Endodermal cell (in vitro differentiated cells): ENCODE measurements at places on chromosomes 7 and 10. TPM values are rescaled to one million over a fixed set of nuclear protein-coding genes. Genes with fewer than 3 reads are reported as not detected.

- DNase-seq: no peak
Measured at GRCh38 chr10:11179516-11180105, 161.9 kb downstream of the CELF2 start.

ATRNL1 gene
- 8.5 and 9.0 TPM in 2 replicates for total RNA-seq

MMD2 gene
- not detected in 3 replicates for total RNA-seq

TCTN3 gene
- 55.2 and 57.7 TPM in 2 replicates for total RNA-seq

FXYD4 gene
- not detected in 2 replicates for total RNA-seq

GRCh38 chr7:77321300-77321699 lies 94.8 kb downstream of the GSAP start:
- no peak for DNase-seq

DNA sequence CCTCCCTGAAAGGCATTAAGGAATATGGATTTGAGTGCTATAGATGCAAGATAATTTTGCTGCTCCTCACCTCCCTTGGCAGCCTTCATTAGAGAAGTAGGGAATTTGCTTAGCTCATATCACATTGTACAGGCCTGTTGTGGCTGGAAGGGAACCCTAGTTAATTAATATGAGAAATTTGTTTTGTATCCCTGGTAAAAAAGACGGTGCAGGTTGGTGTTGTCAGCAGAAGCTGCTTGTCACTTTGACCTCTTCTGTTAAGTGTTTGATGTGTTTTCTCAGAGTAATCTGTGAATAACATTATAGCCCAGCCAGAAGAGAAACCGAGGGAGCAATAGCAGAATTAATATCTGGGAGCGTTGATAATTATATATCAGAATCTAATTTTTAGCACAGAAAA lies 278.4 kb downstream of the LRMDA start:
- DNase-seq: no peak

DNA sequence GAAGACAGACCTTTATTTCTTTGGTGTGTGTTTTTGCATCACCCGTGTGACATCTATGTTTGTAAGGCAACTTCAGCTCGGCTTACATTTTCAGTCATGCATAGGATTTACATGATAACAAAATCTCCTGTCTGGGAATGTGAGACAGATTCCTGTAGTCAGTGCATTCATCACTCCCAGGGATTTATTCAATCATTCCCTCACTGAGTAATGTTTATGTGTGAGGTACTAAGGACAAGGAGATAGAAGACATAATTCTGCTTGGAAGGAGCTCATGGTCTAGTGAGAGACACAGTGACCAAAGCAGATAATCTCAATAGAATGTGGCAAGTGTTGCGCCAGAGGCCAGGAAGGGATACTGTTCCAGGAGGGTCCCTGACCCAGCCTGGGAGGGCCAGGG lies 35.2 kb upstream of the BMPER start:
- DNase-seq: no peak

TLL2 gene
- total RNA-seq: 0.11 to 0.19 TPM in 2 of 3 replicates, not detected in the other

DNA sequence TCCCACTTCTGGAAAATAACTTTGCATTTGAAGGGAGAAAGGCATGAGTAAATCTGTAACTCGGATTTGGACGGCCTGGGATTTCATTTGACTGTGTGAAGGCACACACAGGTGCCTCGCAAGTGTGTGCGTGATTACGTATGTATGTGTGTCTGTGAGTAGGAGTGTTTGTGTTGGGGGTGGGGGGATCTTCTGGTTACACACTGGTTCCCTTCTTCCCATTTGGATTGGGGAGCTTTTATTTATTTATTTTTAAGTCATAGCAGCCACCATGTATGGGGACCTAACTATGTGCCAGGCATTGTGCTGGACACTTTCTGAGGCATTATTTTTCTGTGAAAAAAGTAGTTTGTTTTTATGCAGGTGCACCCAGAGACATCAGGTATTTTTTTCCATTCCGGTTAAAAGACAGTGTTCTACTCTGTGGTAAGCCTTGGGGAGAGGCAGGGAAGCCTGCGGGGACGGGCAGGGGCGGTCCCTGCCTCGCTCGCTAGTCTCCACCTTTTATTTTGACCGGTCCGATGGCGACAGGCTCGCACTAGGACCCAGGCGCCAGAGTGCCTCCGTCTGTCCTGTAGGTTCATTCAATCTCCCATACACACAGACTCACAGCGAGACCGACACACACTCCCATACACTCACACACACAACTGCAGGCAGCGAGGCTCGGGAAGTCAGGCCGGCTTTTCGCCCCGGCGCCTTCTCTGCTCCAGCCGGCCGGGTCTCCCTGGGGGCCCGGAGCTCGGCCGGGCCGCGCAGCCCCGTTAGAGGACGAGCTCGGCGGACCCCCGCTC lies at the start of gene MXI1:
Gene MXI1 (plus strand): TSS at position 595 of the 794 bp plus-strand sequence. CDS start 204 bp downstream, outside the sequence.
- peak; percentile 93 for DNase-seq

EVX1 gene
- 0.28 to 4.9 TPM (median 4.5 TPM) in 3 replicates for total RNA-seq

HOXA5 gene
- not detected in 2 replicates for total RNA-seq

DNA sequence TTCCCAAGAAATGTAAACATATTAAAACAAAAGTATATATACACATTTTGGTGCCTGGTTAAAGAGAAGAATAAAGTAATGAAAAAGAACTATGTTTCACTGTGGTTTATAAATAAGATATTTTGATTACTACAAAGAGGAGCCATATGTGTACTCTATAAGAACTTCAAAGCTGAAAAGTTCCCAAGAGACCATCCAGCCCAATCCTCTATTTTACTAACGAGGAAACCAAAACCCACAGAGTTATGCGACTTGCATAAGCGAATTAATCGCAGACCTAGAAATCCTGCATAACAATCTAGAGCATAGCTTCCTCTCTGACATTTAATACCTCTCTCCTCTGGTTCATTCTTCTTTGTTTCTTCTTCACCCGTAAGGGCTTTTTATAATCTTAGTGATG lies 937.1 kb downstream of the CNTNAP2 start:
- no peak for DNase-seq

DNA sequence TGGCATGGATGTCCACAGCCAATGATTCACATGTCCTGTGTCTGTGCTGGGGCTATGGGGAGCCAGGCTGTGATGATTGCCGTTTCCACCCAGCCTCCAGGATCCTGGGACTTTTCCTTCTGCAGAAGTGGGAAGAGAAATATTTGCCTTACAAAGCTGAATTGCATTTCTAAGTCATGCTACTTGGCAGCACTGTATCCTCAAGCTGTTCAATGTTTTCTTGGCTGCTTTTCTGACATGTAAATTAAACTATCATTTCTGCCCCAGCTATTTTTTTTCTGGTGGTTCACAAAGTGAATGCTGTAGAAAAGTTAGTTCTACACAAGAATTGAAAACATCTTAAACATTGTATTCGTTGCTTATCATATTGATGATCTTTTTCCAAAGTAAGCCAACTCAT lies 51.9 kb upstream of the TCERG1L start:
- no peak for DNase-seq

PLXDC2 gene
- 25.4 and 26.4 TPM in 2 replicates for total RNA-seq

GRCh38 chr10:77415313-77415960 lies 222.2 kb downstream of the KCNMA1 start:
- DNase-seq: no peak

CALML5 gene
- not detected in 2 replicates for total RNA-seq

NUDT1 gene
- total RNA-seq: 50.4 to 84.7 TPM (median 84.5 TPM) in 3 replicates

DNA sequence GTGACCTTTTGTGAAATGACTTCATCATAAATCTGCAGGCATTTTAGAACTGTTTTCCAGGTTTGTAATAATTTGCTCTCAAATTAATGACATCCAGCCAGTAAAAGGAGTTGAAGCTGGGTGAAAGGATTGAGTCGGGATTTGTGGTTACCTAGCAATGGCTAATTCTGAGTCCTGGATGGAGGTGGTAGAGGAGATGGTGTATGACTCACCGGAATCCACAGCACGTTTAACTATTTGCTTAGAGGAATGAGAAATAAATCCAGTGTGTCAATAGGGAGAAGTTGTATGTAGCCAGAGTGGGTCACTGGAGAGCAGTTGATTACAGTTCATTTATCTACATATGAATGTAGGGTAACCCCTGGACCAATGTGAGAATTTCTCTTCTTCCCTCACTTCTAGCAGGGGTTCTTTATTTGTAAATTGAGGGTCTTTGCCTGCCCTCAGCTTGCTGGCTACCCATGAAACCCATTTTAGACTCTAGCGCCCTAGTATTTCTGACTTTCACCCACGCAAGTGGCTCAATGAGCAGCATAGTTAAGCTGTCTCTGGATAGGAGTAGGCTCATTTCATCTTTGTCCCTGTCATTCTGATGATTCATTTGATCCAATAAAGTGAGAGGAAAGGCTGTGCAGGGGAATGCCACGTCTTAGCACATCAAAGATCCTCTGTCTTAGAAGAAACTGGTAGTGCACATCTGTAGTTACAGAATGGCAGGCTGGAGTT lies 547.8 kb downstream of the SORCS3 start:
- DNase-seq: no peak

HYAL4 gene
- total RNA-seq: 0.51 and 0.68 TPM in 2 replicates

- no peak for DNase-seq
Measured at GRCh38 chr7:41098846-41099245, 604.0 kb downstream of the INHBA start.

SLC29A3 gene
- 9.0 to 15.4 TPM (median 14.1 TPM) in 3 replicates for total RNA-seq

DNA sequence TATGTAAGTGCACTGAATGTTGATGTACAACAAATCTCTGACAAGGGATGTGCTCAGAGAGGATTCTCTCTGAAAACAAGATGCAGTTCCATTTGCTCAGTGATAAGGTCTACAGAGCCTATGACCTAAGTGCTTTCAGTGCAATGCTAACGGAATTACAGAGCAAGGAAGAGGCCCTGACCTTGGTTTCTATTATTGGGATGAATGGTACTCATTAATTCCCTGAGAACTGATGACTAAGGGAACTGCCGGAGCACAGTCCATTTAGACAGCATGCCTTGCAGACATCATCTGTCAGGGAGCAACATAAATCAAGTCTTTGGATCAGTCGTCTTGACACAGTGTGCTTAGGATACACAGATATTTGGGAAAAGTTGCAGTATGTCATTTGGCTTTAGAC lies 340.8 kb downstream of the PHTF2 start:
- DNase-seq: no peak

- no peak for DNase-seq
Measured at GRCh38 chr10:101545898-101546297, 42.2 kb downstream of the POLL start.

- no peak for DNase-seq
Measured at GRCh38 chr10:27529010-27529783, 25.1 kb downstream of the RAB18 start.

DNA sequence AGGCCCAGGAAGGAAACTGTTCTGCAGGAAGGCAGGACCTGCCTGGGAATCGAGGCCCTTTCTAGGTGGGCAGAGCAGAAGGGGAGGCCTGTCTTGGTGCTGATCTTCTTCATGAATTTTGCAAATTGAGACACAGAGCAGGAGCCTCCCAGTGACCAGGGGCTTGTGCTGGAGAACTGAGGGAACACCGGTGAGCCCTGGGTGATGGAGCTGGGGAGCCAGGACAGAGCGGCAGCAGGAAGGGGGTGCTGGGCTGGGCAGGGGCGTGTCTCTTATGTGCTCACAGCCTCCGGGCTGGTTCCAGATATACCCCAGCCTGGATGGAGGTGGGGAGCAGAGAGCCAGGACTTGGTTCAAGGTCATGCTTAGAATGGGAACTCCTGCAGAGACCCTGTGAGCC lies 139.9 kb downstream of the C10orf105 start:
- no peak for DNase-seq

- no peak for DNase-seq
Measured at GRCh38 chr7:47751043-47751442, 169.1 kb upstream of the TNS3 start.

- DNase-seq: no peak
Measured at GRCh38 chr7:155206318-155207020, 91.2 kb upstream of the INSIG1 start.

PHKG1 gene
- 0.46 TPM in 1 of 2 replicates, not detected in the other for total RNA-seq

DNA sequence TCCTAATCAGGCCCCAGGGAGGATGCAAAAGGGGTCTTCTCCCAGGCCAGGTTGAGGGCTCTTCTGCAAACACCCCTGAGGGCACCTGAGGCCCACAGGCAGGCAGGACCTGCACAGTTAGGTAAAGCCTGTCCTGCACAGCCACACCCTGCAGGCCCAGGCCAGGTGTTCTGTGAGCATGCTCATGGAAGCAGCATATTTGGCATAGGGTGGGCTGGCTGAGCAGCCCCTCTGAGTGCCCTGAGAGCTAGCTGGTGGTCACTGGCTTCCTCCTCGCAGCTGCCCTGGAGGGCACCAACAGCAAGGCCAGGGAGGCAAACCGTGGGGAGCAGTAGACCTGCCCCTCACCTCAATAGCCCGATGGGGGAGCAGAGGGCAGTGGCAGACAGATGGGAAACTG lies 3.7 kb upstream of the RET start:
- DNase-seq: no peak

DGKI gene
- total RNA-seq: 0.45 and 0.64 TPM in 2 replicates

DNA sequence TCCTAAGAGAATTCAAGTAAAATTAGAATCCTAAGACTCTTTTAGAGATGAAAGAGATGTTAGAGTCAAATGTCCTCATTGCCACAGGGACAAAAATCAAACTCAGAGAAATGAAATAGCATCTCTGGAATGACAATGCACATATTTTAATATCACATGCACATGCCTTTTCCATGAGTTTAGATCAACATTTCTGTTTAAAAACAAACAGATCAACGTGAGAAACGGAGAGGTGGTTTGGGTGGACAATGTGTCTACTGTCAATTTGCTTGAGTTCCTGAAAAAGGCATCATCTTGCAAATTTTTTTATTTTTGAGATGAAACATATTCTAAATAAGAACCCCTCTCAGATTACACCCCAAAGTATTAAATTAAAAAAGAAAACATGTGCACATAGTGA lies 130.0 kb downstream of the CHRM2 start:
- no peak for DNase-seq

DNAAF5 gene
- 32.5 to 57.6 TPM (median 54.3 TPM) in 3 replicates for total RNA-seq

GRCh38 chr10:42645103-42645502 lies 6.7 kb upstream of the ZNF33B start:
- no peak for DNase-seq
